Activated CD4-positive, alpha-beta T cell treated with anti-CD3 and anti-CD28 coated beads, Interleukin-2, amount 10 ng/mL, durations not matched to agents 7 days and 5 days (primary cell): ENCODE measurements at places on chromosomes 2 and 18.

- no peak for DNase-seq
Observed at GRCh38 chr2:48886919-48887318, 131.4 kb upstream of the LHCGR start.

DNA sequence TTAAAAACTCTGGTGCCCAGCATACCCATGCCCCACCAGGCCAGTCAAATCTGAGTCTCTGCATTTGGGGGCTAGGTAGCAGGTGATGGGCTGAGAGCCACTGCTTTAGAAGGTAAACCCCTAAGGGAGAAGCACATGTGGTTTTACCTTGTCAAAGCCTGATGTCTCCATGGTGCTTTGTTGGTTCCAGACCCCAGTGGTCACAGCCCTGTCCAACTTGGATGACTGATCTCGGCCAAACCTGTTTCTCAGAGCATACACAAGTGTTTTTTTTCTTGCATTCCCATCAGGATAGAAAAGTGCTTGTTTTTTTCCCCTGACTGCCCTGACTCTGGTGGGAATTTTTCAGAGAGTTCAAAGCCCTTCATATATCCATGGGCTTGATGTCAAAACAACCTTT is 13.5 kb downstream of the PLB1 start:
- no peak for DNase-seq

DNA sequence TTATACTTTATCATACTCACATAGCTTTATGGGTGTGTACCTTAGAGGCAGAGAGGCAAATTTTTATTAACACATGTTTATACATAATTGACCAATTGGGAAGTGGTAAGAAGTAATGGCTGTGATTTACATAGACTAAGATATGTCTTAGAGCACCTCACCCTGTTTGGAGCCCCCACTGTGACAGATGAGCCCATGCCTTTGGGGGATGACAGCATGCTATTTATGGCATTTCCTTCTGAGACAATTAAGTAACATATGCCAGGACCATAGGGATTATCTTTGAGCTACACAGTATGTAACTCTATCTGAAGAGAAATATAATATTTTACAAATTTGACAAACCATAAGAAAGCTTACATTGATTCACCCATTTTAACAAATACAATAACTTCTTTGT is 1655.3 kb upstream of the ACVR2A start:
- no peak for DNase-seq

DNA sequence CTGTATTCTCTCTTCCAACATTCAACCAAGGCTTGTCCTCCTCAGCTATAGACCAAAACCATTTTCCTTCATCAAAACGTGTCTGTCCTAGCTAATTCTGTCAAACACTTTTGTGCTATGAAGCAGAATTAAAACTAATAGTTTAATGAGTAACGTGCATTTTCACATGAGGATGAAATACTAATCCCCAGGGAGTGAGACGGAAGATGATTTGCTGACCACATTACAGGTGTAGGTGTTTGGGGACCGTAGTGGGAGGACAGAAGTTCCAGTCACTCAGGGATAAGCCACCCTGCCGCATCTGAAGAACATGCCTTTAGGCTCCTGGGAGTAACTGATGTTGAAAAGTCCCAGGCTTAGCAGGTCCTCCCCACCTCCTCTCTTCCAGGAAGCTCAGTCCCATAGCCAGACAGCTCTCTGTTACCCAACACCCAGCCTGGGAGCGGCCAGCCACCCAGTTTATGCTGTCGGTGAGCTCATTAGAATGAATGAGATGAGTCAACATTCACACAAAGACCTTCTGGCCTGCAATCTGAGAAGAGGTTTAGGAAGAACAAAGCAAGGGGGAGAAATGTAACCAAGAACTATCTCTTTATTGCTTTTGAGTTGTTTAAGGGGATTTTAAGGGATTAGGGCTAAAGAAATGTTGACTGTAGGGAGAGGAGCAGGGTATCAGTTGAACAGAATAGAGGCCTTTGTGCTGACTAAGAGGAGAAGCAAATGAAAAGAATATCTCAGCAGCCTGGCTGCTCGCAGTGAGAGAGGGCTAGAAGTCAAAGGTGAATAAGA is 122.5 kb downstream of the FOXI3 start:
- DNase-seq: no peak

- DNase-seq: no peak
Observed at GRCh38 chr2:238180554-238180953, 21.8 kb downstream of the ERFE start.

DNA sequence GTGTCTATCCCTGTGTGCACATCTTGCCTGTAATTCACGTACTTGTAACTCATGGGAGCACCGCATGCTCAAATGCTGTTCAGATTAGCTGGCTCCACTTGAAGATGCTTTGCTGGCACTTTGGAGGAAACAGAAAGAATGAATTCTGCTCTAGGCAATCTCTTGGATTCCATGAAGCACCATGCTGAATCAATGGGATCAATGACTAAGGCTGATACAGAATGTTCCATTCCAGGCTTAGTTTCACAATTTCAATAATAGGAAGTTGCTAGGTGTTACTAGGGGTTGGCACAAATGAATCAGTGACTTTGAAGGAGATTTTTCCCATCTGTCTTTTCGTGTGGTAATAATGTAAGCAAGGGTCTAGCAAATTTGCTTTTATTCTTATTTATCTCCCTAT is 328.8 kb downstream of the OSR1 start:
- DNase-seq: no peak

DNA sequence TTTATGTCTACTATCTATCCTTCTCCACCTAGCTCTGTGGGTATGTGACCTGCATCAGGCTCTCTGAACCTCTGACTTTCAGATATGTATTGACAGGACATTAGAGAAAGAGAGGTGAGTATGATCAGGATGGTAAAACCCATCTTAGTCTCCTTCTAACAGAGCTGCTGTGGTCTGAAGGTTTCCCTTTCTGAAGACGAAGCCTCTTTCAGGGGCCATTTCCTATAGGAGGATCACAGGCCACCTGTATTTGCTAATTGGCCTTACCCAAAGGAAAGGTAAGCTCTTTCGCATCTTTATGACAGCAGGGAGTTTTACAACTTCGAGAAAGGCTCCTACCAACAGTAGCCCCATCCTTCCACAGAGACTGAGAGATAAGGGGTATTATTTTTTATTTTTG is 442.9 kb downstream of the KCNJ3 start:
- no peak for DNase-seq

- DNase-seq: no peak
Observed at GRCh38 chr2:95058989-95059641, 33.6 kb downstream of the MAL start.

- no peak for DNase-seq
Observed at GRCh38 chr18:5298156-5298852, 2.8 kb upstream of the ZBTB14 start.

GRCh38 chr2:12080360-12080759 is 333.9 kb downstream of the LPIN1 start:
- DNase-seq: no peak

DNA sequence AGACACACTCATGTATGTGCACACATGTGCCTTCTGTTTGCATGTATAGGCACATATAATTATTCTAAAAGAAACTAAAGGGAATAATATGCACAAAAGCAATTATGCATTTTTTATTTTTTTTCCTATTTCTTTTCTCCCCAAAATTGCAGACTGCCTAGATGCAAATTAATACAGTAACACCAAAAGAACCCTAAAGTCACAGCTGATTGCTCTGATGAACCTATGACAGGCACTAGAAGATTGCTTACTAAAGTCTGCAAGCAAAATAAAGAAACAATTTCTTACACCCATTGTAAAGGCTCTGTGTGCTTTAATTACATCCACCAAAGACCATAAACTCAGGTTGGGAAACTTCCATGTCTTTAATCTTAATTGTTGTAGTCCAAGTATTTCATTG is 7.7 kb upstream of the EML4 start:
- DNase-seq: no peak

DNA sequence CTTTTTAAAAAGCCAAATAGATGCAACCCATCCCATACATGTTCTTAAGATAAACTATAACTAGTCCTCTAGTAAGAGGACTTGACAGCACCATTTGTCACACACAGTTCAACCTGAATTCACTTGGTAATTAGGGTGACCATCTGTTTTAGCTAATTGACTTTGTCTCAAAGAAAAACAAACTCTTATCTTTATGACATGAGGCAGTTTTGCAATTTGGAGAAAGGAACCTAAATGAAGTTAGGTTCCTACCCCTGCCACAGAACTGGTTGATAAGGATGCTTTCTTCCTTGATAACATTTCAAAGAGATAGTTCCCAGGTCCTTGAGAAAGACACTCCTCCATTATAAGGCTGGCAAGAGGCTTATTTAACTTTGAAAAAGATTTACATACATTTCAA is 57.4 kb upstream of the LRRTM1 start:
- DNase-seq: no peak

- no peak for DNase-seq
Observed at GRCh38 chr2:85254540-85255300, 73.1 kb downstream of the TGOLN2 start.

- DNase-seq: no peak
Observed at GRCh38 chr2:158779621-158780020, 15.5 kb upstream of the DAPL1 start.

DNA sequence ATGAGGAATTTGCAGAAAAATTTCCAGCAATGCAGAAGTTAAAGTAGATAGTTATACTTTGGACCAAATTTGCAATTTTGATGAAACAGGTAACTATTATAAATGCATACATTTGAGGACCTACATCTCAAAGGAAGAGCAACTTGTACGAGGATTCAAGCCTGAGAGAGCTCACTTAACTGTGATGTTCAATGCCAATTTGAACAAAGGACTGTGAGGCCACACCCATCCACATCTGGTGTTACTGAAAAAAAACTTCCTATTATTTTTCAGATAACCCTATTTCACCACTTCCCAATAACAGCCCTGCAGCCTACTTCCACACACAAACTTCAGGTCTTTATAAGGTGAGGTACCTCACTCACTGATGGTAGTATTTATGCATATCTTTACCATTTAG is 203.5 kb upstream of the NABP1 start:
- DNase-seq: no peak

GRCh38 chr2:53856272-53856671 is 3.5 kb downstream of the GPR75 start:
- no peak for DNase-seq

- DNase-seq: no peak
Observed at GRCh38 chr2:229096409-229097066, 174.5 kb downstream of the PID1 start.

- no peak for DNase-seq
Observed at GRCh38 chr2:144443837-144444817, 75.8 kb downstream of the ZEB2 start.

- DNase-seq: no peak
Observed at GRCh38 chr2:171318463-171318934, 115.3 kb downstream of the METTL8 start.

DNA sequence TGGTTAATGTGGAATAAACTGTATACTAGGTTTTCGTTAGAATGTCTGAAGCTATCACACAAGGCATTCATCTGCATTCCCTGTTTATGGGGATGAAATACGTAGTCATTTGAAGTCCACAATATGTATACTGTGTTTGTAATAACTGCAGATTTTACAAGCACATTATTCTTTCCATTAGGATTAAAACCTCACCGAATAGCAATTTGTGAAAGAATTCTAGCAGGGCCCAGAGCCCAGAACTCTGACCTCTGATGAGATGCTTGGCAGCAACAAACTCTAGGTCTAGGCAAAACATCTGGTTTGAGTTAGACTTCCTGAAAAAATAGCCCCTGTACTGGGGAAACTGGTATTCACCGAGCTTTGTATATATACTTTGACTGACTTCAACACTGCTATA is 158.2 kb downstream of the SRBD1 start:
- no peak for DNase-seq

DNA sequence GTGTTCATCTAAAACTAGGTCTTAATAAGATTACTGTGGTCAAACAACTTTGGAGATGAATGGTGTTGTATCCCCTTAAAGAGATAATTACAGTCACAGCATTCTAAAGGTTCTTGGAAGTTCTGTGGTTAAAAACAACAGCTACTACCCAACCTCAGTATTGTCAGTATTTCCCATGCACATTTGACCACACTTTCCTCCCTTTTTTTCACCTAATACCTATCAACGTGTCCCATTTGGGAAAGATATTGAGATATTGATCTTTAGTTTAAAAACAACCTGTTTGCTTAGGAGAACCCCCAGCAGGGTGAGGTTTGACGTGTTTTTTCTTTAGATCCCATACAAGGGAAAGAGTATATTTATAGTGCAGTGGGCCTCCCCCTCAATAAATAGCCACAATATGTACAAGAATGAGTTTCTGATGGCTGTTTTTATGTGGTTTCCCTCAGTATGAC is 65.6 kb downstream of the WDR7 start:
- no peak for DNase-seq

DNA sequence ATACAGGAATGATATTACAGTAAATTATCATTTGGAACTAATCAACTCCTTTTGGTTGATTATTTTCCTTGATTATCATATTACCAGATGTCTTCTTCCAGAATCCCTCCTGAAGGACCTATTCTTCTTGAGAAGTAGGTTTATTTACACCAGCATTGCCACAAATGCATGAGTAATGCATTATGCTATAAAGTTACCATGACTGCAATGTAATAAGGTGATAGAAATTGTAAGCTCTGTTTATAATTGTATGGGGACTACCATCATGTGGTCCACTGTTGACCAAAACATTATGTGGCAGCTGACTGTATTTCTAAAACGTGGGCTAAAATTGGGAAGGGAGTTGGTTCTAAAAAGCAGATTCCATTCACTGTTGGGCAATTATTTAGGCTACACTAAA is 602.2 kb downstream of the NYAP2 start:
- DNase-seq: no peak

- no peak for DNase-seq
Observed at GRCh38 chr2:66702301-66702700, 267.4 kb downstream of the MEIS1 start.

GRCh38 chr2:217489145-217489960 is 513.4 kb downstream of the TNS1 start:
- no peak for DNase-seq

- no peak for DNase-seq
Observed at GRCh38 chr2:74448771-74449170, 6.1 kb upstream of the INO80B start.

DNA sequence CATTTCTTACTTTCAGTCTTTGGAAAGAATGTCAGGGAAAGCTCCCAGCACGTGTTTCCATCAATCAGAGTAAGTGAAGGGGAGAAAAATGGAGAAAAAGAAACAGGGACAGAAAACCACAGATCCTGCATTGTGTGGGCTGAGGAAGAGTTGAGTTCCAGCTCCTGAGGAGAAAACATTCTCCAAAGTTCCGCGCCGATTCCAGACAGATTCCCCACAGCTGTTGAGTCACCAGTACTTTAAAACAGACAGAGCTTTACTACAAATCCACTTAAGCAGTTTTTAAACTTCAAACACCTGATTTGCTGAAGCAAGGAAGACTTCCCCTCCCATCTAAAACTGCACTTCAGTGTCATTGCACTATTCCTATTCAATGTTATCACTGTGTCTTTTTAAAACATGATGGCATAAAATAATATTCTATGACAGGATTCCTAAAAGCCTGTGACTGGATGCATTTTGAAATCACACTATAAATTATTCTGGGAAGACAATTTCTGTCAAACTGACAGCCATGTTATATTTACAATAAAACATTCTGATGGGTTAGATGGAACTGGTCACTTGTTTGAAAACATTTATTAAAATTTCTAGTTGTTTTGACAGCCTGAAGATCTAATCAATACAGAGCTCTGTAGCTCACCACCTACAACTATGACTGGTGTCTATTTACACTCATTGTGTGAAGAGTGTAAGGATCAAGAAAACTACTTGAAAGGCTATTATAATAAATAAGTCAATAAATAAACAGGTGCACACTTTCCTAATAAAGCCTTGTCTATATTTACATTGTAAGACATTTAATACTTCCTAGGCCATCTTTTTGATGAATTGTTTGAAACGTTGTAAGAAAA is 40.9 kb downstream of the TCF4 start:
- DNase-seq: no peak

GRCh38 chr2:144456680-144457079 is 63.2 kb downstream of the ZEB2 start:
- DNase-seq: no peak
